H1 (cell line): ENCODE measurements at places on chromosomes 5 and 9.

DNA sequence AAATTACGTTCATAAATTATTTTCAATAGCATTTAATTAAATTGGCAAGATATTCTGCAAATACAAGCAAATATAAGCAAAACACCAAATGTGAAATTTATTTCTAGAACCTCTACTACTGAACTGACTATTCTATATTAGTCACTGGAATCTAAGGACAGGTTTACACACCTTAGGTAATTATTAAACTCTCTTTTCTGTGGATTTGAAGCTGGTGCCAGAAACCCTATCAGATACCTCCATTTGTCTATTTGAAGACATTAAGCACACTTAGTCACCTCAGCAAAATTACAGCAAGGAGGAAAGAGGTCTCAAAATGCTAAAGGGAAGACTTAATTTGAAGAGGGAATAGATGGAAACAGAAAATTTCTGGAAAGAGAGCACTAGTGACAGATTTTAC lies 83.4 kb downstream of the CPLANE1 start:
- DNase-seq: no peak

GRCh38 chr5:179816796-179817469 lies 3.8 kb upstream of the SQSTM1 start:
- peak; percentile 77 for DNase-seq

GRCh38 chr5:172377856-172378255 lies 76.5 kb downstream of the SH3PXD2B start:
- DNase-seq: no peak

DNA sequence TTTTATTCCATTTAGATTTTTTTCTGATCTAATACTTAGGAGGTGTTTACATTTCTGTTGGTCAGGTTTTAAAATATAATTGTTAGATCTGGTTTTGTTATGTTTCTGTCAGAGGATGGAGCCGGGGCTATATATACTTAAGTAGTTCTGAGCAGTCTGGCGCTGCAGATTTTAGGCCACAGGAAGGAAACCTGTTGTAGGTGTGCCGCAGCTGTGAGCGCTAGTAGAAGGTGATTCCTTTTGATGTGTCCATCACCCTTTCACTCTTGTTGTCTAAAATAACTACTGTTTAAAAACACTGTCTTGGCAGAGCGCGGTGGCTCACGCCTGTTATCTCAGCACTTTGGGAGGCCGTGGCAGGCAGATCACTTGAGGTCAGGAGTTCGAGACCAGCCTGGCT lies 17.0 kb downstream of the ZBTB34 start:
- DNase-seq: no peak

GRCh38 chr5:141674747-141675146 lies 7.3 kb downstream of the ARAP3 start:
- peak; percentile 77 for DNase-seq

DNA sequence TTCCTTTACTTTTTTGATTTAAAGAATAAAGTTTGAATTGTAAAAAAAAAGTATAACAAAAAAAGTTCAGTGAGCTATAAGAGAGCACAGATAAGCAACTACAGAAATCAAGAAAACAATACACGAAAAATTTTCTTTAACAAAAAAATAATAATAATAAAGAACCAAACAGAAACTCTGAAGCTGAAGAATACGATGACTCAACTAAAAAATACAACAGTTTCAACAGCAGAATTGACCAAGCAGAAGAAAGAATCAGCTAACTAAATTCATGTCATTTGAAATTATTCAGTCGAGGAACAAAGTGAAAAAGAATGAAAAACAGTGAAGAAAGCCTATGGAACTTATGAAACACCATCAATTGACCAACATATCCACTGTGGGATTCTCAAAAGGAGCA lies 177.7 kb downstream of the NDUFS4 start:
- no peak for DNase-seq

GRCh38 chr9:5510360-5510931 lies at the start of gene PDCD1LG2:
Gene PDCD1LG2, plus strand, starts transcription at chr9:5510531. Its CDS starts 12,016 bp downstream, at chr9:5522547.
- no peak for DNase-seq

DNA sequence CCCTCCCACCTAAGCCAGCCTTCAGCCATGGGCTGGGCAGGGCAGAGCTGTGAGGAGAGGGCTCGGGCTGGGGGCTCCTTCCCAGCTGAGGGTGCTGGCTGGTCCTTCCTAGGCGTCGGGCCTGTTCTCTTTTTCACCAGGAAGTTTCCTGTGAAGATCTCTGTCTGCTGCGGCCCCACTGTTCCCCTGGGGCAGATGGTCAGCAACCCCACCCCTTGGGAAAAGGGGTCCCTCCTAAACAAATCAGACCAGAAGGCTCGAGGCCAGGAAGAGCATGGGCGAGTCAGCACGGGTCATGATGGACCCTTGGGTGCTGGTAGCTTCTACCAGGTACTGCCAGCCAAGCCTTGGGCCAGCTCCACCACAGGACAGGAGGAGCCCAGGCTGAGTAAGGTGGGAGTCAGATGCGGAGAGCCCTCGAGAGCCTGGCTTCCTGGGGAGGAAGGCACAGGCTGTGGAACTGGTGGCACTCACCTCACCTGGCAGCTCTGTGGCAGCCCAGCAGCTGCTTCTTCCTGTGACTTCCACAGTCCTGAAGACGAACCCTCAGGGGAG lies 3.5 kb downstream of the CACNA1B start:
- no peak for DNase-seq

DNA sequence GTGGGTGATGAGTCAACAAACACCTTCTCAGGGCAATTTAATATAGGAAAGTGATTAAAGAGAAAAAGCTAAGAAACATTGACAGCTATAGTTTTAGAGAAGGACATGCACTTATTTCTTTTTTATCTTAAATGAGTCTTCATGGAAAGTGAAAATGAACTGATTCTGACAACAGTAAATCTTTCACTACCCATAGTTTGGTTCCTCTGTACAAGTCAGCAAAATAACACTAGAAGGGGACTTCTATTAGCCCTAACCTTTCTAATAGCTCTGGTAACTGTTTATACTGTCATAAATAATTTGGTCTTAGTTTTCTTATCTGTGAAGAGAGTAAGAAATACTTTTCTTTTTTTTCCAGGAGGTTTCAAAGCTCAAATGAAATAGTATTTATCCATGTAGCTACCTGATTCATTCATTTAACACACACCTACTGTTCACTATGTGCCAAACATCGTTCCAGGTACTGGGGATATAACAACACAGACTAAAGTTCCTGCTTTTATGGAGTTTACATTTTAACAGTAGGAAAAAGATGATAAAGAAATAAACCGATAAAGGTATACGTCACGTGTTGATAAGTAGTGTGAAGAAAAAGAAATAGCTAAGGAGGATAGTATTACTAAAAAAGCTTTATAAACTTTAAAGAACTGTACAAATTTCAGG lies 148.2 kb downstream of the PCSK1 start:
- DNase-seq: no peak

DNA sequence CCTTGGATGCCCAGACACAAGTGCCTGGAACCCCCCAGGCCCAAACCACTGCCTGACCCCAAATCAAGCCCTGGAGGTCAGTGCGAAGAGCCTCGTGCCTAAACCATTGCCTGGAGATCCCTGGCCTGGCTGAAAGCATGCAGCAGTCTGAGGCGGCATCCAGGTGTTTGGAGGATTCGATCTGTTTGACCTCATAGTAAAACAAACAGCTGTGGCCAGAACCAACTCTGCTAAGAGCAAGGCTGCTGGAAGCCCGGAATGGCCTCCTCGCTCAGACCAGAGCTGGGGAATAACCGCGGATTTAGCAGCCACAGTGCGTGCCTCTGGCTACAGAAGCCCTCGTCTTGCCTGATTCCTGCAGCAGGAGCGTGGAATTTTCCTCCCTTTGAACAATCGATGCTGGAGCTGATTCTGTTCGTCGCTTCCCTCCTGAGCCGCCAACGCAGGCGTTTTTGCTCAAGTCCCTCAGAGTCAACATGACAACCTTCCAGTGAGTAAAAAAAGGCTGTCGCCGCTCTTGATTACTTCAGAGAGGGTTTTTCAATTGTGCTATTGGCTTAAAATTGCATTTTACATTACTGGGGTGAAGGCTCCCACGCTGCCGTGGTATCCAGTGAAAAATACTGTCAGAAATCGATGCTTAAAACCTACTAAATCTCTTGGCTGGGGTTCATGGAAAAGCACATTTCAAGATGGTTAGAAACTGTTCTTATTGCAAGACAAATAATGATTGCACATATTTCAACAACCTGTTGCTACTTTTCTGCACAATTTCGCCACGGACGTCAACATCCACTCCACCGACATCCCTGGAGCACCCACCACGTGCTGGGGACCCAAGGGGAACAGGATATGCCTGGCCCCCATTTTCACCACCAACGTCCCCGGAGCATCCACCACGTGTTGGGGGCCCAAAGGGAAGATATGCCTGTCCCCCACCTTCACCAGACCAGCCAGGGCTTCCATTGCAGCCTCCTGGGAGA lies 190.0 kb downstream of the OLFM1 start:
- no peak for DNase-seq

- DNase-seq: no peak
These were observed 13.9 kb downstream of the ALDOB start for GRCh38 chr9:101421653-101422065.

DNA sequence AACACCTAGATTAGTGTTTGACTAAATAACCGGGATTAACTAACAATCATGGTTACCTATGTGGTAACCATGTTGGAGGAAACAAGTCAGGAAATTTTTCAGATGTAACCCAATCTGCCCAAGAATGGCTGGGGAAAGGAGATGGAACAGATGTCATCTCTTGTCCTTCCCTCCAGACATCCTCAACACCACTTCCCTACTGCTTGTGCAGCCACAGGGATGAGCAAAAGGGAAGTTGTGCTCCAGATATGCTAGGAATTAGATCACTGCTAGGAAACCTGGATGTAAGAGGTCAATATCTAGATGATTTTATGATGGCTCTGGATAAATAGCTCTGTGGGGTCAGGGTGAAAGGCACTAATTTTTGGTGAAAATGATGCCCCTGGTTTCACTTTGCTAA lies 61.3 kb upstream of the ELL2 start:
- no peak for DNase-seq

- no peak for DNase-seq
These were observed 33.7 kb downstream of the HAVCR1 start for GRCh38 chr5:157025093-157025698.

DNA sequence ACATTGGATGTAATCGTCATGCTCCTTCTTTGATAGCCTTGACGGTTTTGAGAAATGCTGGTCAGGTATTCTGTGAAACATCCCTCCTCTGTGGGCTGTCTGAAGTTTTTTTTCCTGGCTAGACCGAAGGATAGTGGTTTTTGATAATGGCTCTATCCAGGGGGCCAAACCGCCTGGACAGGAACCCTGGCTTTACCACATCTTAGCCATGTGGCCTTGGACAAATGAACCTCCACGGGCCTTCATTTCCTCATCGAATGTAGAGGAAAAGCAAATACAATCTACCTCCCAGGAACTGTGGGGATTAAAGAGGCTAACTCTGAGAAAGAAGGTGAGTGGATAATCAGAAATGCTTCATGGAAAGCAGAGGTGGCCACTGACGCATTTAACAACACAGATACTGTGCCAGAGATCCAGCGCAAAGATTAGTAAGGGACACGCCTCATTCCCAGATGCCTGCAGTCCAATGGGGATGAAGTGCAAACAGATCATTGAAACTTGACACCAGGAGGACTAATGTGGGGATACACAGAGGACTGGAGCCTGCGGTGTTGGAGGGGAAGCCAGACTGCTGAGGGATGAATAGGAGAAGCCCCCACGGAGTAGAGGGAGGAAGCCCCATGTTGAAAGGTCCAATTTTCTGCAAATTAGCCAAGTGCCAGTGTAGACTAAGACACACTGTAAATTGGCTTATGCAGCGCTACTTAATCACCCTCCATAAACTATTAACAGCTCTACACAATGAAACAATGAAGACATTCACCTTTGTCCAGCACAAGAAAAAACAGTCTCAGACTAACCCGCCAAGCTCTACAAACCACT lies 41.6 kb downstream of the MYO10 start:
- DNase-seq: no peak

DNA sequence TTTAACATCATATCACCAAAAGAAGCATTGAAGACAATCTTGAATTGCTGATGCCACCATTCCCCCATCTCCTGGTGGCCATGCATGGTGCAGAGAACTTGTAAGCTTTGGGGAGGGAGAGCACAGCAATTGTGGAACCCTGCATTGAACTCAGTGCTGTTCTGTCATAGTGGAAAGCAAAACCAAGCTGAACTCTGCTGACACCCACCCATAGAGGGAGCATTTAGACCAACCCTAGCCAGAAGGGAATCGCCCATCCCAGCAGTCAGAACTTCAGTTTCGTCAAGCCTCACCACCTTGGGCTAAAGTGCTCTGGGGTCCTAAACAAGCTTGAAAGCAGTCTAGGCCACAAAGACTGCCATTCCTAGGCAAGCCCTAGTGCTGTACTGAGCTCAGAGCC lies 37.4 kb upstream of the RUSC2 start:
- DNase-seq: no peak

DNA sequence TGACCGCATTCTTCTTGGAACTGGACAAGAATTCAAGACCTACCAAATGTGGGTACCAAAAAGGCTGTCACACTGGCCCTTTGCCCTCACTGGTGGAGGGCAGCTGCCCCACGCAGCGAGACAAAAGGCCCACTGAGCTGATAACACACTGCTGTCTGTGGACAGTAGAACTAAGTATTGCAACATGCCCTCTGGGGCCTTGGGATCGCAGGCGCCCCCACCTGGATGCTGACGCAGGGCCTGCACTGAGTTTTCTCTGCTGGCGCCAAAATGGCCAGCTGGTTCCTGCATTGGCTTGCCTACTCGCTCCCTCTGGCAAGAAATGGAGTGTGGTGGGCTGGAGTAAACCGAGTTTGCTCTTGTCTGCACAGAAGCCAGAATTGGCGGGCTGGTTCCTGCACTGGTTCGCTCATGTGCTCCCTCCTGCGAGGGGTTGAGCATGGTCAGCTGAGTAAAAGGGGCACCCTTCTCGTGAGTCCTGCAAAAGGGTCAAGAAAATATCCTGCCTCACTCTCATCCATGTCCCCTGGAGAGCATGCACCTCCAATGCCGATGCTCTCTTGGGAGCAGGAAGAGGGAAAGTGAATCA lies 55.7 kb downstream of the NXNL2 start:
- peak; percentile 80 for DNase-seq

DNA sequence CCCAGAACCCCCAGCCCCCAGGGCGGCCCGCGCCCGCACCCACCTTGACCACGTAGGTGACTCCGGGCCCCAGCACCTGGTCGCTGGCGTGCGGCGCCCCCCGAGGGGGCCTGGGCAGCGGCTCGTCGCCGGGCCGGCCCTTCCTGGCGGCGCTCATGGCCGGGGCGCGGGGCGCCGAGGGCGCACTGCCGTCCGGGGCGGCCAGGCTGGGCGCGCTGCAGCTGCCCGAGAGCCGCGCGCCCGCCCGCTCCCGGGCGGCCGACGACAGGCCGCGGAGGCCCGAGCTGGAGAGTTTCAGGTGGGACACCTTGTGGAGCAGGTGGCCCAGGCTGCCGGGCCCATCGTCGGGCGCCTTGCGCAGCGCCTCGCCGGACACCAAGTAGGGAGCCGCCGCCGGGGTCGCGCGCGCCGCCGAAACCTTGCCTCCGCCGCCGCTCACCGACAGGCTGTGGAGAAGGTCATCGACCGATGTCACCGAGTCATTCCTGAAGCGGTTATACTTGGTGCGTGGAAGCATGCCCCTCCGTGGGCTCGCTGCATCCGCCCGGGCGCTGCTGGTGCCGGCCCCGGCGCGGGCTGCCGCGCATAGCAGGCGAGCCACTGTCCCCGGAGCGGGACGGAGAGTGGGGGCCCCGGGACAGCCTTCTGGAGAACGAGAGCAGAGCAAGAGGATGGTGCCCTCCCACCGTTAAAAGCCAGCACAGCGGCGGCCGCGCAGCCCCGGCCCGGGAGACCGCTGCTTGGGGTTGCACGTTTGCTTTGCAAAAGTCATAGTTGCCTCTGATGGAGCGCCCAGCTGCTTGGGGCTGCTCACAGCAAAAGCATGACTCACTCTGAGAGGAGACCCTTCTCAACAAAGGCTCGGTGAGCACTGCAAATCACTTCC lies at the start of gene SHC3:
Gene SHC3 (minus strand): TSS at position 875 of the 886 bp plus-strand sequence. CDS start 358 bp downstream, at position 517.
- DNase-seq: no peak

GRCh38 chr5:148730270-148730669 lies 75.9 kb upstream of the HTR4 start:
- DNase-seq: no peak
